Activated naive CD8-positive, alpha-beta T cell treated with anti-CD3 and anti-CD28 coated beads for 36 hours (primary cell): ENCODE measurements at places on chromosomes 5 and 9.

DNA sequence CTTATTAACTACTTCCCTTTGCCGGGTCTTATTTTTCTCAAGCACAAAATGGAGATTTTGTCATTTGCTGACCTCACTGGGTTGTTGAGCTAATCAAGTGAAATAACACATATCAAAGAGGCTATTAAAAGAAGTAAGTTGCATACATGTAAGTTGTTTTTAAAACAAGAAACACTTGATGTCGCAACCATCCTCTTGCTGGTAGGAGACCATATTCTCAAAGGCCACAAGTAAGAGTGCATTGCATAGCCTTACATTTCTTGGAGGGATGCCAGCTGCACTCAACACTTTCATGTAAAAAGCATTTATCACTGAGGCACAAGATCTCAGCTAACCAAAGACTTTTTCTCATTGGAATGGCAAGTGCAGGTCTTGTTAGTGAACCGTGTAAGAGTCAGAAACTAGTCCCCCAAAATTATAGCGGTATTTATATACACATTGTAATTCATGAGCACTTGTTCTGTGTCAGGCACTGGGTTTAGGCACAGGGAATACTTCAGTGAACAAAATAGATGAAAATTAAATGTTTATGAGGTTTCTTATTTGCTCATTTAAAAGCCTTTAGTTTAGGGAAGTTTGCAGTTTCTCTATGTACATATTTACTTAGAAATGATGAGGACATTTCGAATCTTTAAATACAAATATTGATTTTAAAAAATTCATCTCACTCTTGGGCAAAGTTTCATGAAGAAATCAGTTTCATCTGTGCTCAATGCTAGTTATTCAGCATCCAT is 72.0 kb downstream of the ZFAND5 start:
- no peak for DNase-seq

DNA sequence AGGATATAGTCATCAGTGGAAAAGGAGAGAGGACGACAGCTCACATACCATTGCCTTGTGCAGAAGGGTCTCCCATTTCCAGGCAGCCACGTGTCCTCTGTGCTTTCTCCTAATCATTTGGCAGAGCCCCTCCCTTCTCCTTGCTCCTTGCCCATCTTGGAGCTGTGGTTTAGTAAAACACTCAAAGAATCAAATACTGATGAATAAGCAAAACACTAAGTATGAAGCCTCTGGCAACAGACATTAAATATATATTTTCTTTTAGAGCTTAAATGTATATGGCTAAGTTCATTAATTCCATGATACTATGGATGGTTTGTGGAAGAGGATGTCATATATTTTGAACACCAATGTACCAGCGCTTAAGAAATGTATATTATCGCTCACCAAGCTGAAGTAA is 278.5 kb downstream of the SAXO1 start:
- DNase-seq = no peak

GRCh38 chr9:131545003-131545785 is at the start of gene PRRT1B:
Gene PRRT1B, plus strand, starts transcription at chr9:131545523. Its CDS starts 93 bp downstream, at chr9:131545616.
- DNase-seq = no peak

DNA sequence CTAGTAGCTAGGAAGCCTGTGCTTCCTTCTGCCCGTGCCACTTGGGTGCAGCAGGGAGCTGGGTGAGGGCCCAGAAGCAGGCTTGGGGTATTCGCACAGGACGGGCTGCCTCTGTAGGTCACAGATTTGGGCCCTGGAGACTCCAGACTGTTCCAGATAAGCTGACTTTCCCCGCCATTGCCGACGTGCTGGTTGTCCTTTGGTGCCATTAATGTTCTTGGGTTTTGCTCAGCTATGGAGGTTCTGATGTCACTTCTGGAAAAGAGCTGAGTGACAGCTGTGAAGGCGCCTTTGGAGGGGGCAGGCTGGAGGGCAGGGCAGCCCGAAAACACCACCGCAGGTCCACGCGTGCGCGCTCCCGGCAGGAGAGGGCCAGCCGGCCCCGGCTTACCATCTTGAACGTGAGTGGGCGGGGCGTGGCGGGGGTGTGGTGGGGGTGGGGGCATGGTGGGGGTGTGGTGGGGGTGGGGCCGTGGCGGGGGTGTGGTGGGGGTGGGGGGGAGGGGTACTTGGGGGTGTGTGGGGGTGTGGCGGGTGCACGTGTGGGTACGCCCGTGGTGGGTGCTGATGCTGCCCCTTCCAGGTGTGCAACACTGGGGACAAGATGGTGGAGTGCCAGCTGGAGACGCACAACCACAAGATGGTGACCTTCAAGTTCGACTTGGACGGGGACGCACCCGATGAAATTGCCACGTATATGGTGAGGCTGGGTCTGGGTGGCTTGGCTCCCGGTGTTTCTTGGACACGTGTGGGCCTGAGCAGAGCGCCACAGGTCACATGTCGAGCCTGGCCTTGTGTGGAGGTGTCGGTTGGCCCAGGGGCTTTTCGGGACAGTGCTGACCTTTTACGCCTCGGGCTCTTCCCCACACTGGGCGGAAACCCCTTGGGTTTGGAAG is 79.6 kb downstream of the WNK2 start:
- DNase-seq = no peak

DNA sequence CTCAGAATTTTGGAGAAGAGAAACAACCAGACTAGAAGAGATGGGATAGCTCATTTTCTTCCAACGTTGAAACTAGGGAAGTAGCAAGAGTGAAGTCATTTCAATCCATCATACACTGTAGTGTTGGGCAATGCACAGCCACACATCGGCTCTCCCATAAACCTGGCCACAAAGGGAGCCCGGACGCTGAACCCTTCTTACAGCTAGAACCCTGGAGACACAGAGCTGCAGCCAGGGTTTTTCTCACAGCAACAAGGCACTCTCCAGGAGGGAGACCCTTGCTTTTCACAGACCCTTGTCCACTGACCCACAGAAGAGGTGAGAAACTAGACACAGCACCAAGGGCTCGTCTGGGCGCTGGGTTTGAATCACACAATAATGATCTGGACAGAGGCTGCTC is 101.4 kb upstream of the FSTL4 start:
- DNase-seq = no peak

GRCh38 chr5:5533927-5534326 is 111.5 kb downstream of the ICE1 start:
- no peak for DNase-seq
